ENCODE measurements at places on chromosomes 5 and 9.

GRCh38 chr5:40428126-40428525 lies 251.6 kb upstream of the PTGER4 start:
- DNase-seq: no peak

GRCh38 chr5:97149709-97150108 lies 7.3 kb upstream of the LIX1 start:
- no peak for DNase-seq

GRCh38 chr5:142777850-142778249 lies 7.7 kb downstream of the ARHGAP26 start:
- DNase-seq: no peak

DNA sequence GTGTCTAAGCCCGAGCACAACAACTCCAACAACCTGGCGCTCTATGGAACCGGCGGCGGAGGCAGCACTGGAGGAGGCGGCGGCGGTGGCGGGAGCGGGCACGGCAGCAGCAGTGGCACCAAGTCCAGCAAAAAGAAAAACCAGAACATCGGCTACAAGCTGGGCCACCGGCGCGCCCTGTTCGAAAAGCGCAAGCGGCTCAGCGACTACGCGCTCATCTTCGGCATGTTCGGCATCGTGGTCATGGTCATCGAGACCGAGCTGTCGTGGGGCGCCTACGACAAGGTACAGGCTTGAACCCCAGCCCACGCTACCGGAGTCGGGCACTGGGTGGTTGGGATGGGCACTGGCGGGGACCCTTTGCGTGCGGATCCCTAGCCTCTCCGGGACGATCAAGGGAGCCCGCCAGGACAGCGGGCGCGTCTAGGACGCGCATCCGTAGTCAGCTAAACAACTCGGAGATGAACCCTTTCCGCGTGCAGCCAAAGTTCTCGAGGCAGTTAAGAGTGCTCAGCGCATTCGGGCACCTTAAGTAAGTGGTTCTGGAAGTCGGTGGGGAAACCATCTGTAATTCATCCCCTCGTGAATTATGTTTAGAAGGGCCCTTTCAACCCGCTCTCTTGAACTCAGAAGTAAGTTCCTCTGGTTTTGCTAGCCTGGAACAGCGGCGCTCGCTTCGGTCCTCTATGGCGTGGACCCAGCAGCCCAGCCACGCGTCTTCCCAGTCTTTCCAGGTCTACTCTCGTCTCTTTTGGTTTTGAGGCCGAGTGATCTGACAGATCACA lies 1.3 kb downstream of the KCNN2 start:
- DNase-seq: peak; percentile 17

- DNase-seq: peak; percentile 16
Observed at GRCh38 chr9:135505406-135506187, 5.1 kb downstream of the MRPS2 start.

All from SK-N-SH (cell line).